ENCODE measurements at places on chromosomes 7 and 10.

DNA sequence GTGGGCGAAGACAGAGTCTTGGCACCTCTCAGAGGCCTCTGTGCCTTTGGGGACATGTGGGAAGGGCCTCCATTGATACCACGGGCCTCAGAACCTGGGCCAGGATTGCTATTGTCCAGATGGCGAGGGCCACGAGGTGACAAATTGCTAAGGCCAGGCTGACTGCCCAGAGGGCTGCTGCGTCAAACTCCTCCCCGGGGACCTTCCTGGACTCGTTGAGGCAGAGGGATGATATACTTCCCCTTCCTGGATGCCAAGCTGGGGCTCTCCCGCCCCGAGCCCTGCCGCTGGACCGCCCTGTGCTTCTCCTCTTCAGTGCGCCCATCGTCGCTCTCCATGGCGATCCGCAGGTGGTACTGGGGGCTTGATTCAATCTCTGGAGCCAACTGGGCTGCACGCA lies 58.9 kb downstream of the LRRC72 start:
- no peak for DNase-seq

GRCh38 chr7:130560972-130561371 lies 69.1 kb downstream of the MEST start:
- no peak for DNase-seq

DNA sequence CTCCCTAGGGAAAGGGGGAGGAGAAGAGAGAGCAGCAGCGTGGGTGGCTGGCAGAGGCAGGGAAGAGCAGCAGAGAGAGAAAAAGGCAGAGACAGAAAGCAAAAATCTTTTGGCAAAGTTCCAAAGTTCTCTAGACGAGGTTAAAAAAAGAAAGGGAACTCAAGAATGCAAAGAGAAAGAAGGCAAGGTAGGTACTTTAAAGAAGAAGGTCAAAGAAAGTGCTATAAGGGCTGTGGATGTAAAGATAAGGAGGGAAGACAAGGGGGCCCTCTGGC lies 20.2 kb upstream of the OPTN start:
- no peak for DNase-seq

DNA sequence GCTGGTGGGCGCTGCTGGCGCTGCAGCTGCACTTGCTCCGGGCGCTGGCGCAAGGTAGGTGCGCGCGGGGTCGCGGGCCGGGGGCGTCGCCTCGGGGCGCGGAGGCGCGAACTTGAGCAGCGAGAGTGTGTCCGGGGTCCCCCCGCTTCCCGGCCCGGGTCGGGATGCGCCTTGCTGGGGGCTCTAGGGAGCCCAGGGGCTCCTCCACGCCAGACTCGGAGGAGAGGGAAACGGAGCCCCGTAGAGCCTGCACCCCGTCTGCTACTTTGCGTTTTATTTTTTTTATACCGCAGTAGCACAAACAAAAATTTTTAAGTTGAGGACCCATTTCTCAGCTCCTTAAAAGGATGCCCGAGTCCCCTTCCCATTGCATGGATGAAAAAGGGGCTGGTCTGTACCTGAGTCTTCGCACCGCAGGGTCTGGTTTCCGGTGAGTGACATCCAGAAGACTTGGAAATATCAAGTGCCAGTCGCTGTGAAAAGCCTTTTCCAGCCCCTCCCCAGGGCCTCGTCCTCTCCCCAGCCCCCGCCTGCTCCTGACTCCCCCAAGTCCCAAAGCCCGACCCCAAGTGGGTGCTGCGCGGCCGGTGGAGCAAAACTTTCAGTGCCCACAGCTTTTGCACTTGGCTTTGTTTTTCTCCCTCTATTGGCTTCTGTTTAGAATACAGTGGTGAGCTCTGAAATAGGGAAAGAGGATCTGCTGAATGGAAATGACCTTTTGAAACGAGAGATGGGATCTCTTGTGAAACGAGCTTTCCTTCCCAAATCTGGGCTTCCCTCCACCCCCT lies 973 bp downstream of the SDK1 start:
- DNase-seq, result no peak

- no peak for DNase-seq
Observed at GRCh38 chr7:151254316-151254715, 5.8 kb upstream of the SMARCD3 start.

GRCh38 chr7:78473571-78474301 lies 675.2 kb downstream of the PHTF2 start:
- DNase-seq, result no peak

- no peak for DNase-seq
Observed at GRCh38 chr7:134936893-134937510, 49.3 kb upstream of the AGBL3 start.

DNA sequence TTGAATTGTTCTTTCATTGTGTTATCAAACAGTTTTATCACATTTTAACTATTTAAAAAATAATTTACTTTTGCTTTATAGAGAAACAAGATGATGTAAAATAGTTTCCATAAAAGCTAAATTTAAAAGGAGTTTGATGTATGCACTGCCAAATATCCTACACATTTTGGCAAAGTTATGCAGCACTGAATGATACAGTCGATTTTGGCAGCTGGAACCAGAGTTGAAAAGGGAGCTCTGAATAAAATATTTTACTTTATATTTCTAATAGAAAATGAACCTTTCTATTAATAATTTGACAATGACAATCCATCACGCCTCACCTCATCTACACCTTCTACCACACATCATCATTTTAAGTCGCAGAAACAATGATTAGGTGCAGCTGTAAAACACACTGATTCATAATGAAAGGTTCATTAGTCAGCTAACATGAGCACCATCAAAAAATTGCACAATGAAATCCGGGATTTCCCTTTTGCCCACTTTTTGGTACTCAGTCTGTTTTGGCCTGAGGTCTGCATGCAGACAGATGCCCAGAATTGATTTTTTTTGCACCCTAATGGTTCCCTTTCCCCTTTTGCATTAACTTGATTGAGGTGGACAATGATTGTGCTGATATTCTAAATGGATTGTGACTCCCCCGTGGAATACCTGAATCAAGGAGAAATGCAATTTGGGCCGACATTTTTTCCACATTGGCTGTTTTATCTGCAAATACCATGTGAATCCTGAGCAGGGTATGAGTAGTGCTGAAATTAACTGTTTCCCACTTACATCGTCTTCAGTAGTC lies 105.8 kb downstream of the THSD7A start:
- DNase-seq, result no peak

DNA sequence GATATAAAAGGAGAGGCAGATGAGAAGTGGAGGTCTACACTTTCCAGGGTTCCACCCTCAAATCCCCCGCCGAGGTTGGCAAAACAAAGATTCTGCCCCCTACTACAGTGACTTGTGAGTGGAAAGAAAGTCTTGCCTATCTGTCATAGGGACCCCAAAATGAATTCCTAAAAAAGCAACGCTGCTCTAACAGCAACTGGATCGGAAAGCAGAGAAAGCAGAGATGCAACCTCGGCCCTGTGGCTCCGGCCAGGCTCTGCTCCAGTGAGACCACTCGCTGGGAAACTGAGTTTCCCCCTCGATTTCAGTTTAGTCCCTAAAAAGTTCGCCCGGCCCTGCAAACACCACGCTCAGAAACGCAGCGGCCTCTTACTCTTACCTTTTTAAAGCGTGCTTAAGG lies 297.9 kb upstream of the NFE2L3 start:
- DNase-seq, result no peak

DNA sequence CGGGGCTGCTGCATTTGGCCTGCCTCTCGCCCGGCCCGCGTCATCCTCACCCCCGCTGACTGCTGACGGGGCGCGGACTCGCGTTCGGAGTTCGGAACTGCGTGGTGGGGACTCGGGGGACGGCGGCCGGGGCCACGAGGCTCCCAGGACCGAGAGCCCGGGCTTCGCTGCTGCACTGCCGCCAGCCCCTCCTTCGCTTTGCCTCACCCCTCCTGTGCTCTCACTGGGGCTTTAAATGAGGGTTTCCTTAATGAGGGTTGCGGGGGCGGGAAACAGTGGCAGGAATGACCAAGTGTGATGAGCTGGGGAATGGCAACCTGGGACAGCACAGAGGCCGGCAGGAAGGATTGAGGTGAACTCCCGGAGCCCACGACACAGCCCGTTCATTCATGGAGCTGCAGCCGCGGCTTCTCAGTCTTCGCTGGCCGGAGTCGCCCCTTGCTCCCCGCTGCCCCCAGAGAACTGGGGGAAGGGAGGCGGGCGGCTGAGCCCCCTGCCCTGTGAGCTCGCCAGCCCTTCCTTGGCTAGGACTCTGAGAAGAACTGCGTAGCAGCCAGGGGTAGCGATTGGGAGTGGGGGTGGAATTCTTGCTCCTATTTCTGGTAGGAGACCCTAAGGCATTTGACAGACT lies 1.5 kb upstream of the LRRC4 start:
- DNase-seq, result no peak

- DNase-seq, result no peak
Observed at GRCh38 chr7:44698046-44698580, 50.5 kb upstream of the ZMIZ2 start.

- DNase-seq, result no peak
Observed at GRCh38 chr10:3350617-3351258, 178.2 kb upstream of the PITRM1 start.

- DNase-seq, result no peak
Observed at GRCh38 chr7:101308245-101309085, 13.1 kb downstream of the IFT22 start.

DNA sequence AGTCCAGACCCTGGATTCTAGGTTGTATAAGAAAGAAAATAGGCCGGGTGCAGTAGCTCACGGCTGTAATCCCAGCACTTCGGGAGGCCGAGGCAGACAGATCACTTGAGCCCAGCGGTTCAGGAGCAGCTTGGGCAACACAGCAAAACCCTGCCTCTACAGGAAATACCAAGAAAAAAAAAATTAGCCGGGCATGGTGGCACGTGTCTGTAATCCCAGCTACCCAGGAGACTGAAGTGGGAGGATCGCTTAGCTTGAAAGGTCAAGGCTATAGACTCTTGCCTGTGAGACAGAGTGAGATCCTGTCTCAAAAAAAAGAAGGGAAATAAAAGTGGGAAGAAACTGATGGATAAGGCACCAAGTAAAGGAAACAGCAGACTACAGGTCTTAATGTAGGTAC lies 287.9 kb upstream of the KLF14 start:
- no peak for DNase-seq

DNA sequence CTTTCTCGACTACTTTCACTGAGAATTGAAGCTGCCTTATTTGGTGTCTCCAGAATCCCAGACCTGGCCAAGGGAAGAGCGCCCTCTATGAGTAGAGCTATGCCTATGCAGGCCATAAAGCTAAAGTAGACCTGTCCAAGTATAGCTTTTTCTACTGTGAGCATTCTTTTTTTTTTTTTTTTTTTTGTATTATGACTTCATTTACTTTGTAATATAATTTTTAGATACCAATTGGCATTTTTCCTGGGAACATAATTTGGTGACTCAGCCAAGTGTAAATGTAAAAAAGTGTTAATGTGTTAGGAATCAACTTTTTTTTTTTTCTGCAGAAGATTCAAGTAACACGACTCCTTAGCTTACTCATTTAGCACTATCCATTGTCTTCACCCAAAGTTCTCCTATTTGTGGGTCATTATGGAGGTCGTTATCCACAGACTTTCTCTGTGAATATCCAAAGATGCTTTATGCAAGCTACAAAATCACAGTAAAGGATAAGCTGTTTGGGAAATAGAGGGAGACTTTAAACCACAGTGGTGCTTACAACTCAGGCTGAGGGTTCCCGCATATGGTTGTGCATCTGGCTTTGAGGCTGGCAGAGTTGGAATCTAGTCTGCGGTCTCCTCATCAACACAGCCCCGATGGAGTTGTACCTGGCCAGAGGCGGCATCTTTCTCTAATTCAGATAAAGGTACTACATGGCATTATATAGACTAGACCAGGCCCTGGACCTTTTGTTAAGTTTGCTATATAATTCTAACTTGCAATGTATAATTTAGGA lies 1040.2 kb upstream of the SORCS1 start:
- DNase-seq, result no peak
